ENCODE measurements at places on chromosomes 5 and 9.

DNA sequence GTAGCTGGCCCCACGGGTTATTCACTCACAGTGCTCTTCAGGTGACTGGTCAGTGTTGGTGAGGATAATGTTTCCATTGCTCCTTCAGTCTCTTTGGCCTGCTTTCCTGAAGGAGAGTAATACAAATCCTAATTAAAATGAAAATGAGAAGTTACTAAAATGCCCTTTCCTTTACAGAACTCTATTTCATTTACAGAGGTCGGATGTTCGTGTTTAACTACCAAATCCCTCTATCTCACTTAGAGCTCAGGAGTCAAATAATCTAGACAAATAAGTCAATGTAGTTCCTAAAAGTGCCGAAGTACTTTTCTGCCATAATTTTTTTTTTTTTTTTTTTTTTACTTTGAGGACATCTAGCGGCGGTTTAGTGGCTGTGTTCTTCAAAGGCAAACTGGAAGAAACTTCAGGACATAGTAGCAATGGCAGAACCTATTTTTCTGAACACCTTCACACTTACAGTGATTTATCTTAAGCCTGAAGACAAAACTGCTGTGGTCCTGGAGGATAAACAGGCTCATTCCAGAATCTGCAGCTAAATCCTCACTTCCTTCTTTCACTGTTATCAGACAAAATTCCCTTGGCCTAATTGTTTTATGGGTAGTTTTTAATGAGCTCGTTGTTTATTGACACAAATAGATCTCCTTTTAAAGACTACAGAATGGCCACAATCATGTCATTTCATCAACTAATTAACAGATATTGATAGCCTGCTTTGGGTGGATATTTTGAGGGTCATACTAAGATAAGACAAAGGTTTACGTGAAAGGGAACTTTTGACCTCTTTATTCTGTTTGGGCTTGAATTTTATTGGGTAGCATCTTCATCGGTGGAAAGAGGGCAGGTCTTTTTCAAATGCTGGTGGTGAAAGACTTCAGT lies 207.6 kb upstream of the DMRTA1 start:
- DNase-seq, result peak; percentile 62

DNA sequence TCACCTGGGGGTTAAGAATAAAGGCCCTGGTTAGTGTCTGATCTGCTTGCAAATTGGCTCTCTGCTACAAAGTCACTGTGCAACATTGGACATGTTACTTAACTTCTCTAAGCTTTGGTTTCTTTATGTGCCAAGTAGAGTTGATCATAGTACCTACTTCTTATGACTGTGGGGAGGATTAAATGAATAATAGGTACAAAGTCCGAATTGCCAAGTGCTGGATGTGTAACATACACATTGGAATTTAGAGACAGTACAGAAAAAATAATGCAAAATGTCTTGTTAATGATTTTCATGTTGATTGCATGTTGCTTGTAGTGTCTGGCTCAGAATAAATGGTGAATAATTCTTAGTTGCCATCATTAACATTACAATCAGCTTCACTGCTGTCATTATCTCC lies 2.2 kb downstream of the DOCK8 start:
- no peak for DNase-seq

DNA sequence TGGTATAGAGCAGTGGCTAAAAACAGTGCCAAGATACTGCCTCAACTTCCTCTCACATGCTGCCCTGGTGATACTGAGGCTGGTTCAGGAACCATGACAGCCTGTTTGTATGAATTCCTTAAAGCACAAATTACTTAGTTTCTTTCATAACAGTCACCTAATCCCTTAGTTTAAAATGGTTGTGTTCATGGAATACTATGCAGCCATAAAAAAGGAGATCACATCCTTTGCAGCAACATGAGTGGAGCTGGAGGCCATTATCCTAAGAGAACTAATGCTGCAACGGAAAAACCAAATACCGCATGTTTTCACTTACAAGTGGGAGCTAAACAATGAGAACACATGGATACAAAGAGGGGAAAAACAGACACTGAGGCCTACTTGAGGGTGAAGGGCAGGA lies 21.8 kb downstream of the ZFP62 start:
- DNase-seq, result no peak

DNA sequence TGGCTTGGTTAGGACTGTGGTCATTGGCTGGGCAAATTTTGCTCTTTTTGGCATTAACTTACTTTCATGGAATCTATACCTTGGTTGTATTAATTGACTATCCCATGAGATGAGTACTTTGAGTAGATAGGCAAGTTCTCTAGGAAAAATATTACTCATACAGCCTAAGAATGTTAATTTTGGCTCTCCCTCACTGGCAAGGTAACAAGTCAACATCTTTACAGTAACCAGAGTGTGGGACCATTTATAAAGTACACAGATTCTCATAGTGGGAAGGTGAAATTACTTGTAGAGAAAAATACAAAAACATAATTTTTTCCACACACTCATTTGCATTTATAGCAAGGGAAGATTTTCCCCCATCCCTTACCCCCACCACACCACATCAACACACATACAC lies 154.6 kb upstream of the ZNF608 start:
- DNase-seq, result no peak

- DNase-seq, result no peak
Observed at GRCh38 chr5:88830567-88830966, 52.4 kb downstream of the MEF2C start.

GRCh38 chr5:123119334-123119986 lies 30.4 kb downstream of the PRDM6 start:
- peak; percentile 72 for DNase-seq

- DNase-seq, result no peak
Observed at GRCh38 chr5:122896598-122897282, 51.3 kb downstream of the SNX24 start.

- no peak for DNase-seq
Observed at GRCh38 chr5:125143011-125143410, 396.6 kb upstream of the ZNF608 start.

- DNase-seq, result no peak
Observed at GRCh38 chr5:61298580-61298979, 33.5 kb upstream of the ZSWIM6 start.

DNA sequence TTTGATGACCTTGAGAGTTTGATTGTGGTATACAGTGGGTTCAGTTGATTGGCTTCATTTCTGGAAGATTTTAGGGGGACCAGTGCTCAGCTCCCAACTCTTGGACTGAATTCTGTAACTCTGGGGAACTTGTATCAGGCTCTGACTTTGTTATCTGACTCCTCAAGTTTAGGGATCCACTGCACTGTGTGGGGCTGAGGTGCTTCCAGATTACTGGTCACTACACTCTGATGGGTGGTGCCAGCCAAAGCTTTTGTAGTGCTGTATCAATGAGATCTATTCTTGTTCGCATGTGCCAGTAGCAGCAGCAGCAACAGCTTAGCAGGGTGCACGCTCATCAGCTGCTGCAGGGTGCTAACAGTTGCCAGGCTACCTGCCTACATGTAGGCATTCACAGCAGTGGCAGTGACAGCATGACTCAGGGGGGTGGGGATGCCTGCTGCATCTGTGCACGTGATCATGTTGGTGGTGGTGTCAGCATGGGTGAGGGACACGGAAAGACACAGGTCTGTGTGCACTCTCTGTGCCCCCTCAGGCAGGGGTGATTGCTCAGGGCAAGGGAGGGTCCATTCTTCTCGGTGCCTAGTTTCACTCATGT lies 438.8 kb upstream of the SEMA6A start:
- DNase-seq, result no peak

- no peak for DNase-seq
Observed at GRCh38 chr5:177496727-177497291, 595 bp downstream of the PDLIM7 start.

DNA sequence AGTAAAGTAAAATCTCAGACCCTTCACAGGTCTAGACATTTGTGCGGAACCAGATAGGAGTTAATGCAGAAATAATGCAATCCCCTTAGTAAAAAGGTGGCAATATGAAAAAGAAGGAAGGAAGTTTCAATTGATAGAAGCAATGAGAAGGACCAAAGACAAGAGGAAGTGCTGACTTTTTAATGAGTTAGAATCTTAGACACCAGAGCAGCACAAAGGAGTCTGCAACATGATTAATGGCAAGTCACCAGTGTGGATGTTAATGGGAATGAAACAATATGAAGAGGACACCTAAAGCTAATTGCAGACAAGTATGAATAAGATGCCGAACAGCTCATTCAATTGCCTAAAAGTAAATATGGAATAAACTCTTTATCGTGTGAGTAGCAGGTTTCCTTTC lies 50.9 kb downstream of the MEGF9 start:
- no peak for DNase-seq

- no peak for DNase-seq
Observed at GRCh38 chr9:134568811-134569210, 72.8 kb upstream of the COL5A1 start.

DNA sequence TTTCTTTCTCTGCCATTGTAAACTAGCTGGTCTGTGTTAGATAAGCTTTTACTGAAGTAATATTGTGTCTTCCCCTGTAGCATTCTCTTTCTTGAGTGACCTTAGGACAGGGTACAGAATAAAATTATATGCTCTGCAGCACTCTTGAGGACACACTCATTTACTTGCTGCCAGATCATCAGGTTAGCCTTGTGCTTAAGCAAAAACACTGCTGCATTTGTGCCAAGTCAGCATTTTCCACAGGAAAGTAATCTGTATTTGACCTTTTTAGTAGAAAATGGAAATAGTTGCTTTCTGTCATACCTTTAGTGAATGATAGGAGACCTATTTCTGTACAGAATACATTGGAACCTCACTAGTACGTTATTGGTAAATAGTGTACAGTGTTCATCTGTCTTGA lies 54.2 kb downstream of the LMNB1 start:
- DNase-seq, result no peak

- DNase-seq, result peak; percentile 81
Observed at GRCh38 chr5:172637110-172637580, 3.9 kb upstream of the NEURL1B start.
